ENCODE measurements at places on chromosomes 6 and 20.

- DNase-seq = peak; percentile 51
Measured at GRCh38 chr20:13221673-13222318, 722 bp downstream of the ISM1 start.

GRCh38 chr20:62759981-62760431 is 36.3 kb upstream of the MRGBP start:
- no peak for DNase-seq

DNA sequence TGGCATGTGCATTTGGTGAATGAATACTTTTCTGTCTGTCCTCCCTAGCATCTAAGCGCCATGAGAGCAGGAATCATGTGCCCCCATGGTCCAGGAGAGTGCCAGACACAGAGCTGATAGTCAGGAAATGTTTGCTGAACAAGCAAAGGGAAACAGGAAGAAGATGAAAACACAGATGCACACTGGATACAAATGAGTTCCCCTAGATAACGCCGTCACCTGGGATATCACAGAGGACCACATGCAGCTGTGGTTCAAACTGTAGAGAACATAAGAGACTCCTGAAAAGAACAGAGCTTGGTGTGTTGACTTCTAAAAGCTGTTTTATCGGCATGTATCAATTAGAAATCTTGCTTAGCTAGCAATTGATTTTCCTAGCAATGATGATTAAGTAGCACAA is 293.7 kb downstream of the BTBD3 start:
- no peak for DNase-seq

GRCh38 chr6:42294759-42295158 is 77.1 kb upstream of the MRPS10 start:
- peak; percentile 55 for DNase-seq

- DNase-seq = peak; percentile 55
Measured at GRCh38 chr6:108588586-108588985, 27.9 kb downstream of the FOXO3 start.

DNA sequence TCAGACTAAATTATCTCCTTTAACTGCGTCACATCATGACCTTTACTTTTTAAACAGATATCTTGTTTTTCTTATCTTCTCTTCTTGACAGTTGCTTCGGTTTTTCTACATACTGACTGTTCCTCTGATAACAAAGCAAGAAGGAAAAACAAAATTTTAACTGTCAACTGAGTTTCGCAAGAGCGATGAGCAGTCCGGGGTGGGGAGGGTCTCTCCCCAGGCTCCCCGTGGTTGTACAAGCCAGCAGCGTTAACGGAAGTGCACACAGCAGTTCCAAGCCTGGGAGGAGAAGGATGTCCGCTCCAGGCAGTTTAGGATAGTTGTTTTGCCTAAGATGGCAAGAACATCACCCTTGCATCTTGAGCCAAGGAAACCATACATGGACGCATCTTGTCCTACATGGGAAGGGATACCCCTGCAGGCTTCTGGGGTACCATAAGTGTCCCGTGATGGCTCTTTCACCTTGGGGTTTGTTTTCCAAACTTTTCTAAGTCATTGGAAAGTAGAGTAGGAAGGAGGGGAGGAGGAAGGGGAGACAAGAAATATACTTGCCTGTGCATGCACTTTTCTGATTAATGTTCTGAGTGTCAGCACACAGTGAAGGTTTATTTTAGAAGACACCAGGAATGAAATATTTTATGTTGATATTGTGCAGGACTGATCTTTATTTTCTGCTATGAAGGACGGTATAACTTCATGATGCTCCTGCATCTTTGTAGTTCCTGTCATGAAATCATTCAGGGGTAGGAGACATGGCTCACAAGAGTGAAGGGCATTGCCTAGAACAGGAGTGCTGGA is 20.8 kb downstream of the SLC24A3 start:
- no peak for DNase-seq

DNA sequence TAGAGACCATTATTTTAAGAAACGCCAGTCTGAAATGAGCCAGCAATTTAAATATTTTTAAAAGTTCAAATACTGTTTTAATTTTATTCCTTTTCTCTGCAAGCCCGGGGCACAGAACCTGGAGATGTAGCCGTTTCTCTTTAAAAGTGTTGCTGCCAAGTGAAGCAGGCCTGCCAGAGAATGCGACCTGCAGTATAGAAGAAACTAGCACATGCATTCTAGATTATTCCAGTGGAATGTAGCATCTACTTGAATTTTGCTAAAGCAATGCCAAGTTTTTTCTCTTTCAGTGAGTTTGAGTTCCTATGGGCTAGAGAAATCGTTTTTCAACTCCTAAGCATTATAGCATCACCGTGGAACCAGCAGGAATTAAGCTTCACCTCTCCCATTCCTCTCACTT is 101.3 kb downstream of the QRSL1 start:
- no peak for DNase-seq

Data from AG10803 (cell line).